Activated naive CD8-positive, alpha-beta T cell treated with anti-CD3 and anti-CD28 coated beads, Interleukin-2, amount 10 ng/mL, durations not matched to agents 7 days and 5 days (primary cell): ENCODE measurements at places on chromosomes 2 and 18. TPM values are rescaled to one million over a fixed set of nuclear protein-coding genes. Genes with fewer than 3 reads are reported as not detected.

Gene ELOA2
- total RNA-seq: not detected

Gene RAB17
- total RNA-seq: not detected

Gene DNER
- total RNA-seq: not detected

Gene ACMSD
- not detected for total RNA-seq

Gene VWA3B
- not detected for total RNA-seq

Gene SERPINB12
- total RNA-seq: not detected

Gene TRIM43
- not detected for total RNA-seq

Gene ANKRD30B
- not detected for total RNA-seq

Gene CPS1
- total RNA-seq: 1.1 TPM

Gene ZNF407
- total RNA-seq: 16.9 TPM

Gene SCN9A
- total RNA-seq: not detected

Gene CHRNA1
- not detected for total RNA-seq

DNA sequence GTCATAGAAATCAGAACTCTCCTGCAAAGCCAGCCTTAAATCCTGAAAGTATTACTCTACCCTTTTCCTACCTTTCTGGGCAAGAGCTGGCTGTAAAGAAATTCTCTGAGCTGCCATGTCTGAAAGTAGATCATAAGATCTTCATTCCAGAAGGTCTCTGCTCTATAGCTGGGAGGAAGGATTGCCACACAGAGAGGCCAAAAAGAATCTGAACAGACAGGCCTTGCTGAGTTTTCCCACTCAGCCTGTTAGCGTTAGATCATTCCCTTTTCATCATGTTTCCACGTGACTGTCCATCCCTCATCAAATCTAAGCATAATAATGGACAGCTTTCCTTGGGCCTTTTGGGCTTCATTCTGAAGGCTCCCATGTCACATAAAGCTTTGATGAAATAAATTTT lies 43.2 kb upstream of the FHL2 start:
- H3K4me1 ChIP-seq: no peaks in the 10 kb centered on the region
- H3K36me3 ChIP-seq: no peaks in the 10 kb centered on the region
- DNase-seq: no peak
- H3K27ac ChIP-seq: no peak overlapping the region

GRCh38 chr2:143754742-143755141 lies 625.5 kb downstream of the ARHGAP15 start:
- no peak for DNase-seq
- no peak overlapping the region for H3K4me3 ChIP-seq
- H3K4me1 ChIP-seq: no peaks in the 10 kb centered on the region
- peaks cover 13% of the 10 kb centered on the region for H3K36me3 ChIP-seq
- H3K27me3 ChIP-seq: no peaks in the 10 kb centered on the region
- no peak overlapping the region for H3K27ac ChIP-seq

GRCh38 chr2:10781746-10782145 lies 30.8 kb downstream of the PDIA6 start:
- peaks cover 16% of the 10 kb centered on the region for H3K36me3 ChIP-seq
- DNase-seq: no peak
- H3K27me3 ChIP-seq: no peaks in the 10 kb centered on the region
- no peaks in the 10 kb centered on the region for H3K4me1 ChIP-seq

DNA sequence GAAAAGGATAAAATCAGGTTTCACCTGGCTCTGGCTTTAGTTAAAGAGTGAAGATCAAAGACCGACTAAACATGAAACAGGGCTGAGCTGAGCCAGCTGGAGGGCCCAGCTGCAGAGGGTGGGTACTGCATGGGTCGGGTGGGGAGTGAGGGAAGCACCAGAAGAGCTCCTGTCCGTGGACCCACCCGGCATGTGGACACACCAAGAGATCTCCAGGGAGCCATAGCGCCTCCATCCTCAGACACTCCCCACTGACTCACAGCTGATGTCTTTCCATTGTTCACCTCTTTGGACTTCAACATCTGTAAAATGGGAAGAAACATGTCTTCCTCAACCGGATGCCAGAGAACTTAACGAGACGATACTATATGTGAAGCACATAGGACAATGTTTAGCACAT lies 178.3 kb upstream of the KLHL29 start:
- no peaks in the 10 kb centered on the region for H3K36me3 ChIP-seq
- no peaks in the 10 kb centered on the region for H3K27me3 ChIP-seq
- no peak for DNase-seq
- no peak overlapping the region for H3K4me3 ChIP-seq

DNA sequence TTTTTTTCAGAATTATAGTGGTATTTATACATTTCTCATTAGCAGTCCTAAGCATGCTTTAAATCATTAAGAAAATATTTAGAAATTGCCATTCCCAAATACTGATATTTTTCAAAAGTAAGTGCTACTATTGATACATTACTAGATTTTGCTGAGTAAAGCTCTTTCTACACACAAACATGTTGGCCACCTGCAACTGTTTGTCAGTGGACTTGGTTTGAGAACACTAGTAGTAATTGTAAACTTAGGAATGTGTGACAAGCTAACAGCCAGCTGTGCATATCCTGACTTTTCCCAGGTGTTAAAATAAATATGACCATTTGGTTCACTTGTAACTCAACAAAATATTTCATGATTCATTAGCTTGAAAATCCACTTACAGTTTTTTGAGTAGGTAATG lies 103.1 kb downstream of the MSTN start:
- no peak for DNase-seq
- no peak overlapping the region for H3K27ac ChIP-seq
- H3K36me3 ChIP-seq: no peaks in the 10 kb centered on the region
- H3K4me1 ChIP-seq: no peaks in the 10 kb centered on the region
- H3K4me3 ChIP-seq: no peak overlapping the region
- H3K27me3 ChIP-seq: peaks cover 7% of the 10 kb centered on the region

GRCh38 chr2:100230754-100231153 lies 88.4 kb upstream of the AFF3 start:
- H3K27me3 ChIP-seq: peaks cover 12% of the 10 kb centered on the region
- peaks cover 11% of the 10 kb centered on the region for H3K4me1 ChIP-seq
- no peak for DNase-seq
- H3K27ac ChIP-seq: no peak overlapping the region

DNA sequence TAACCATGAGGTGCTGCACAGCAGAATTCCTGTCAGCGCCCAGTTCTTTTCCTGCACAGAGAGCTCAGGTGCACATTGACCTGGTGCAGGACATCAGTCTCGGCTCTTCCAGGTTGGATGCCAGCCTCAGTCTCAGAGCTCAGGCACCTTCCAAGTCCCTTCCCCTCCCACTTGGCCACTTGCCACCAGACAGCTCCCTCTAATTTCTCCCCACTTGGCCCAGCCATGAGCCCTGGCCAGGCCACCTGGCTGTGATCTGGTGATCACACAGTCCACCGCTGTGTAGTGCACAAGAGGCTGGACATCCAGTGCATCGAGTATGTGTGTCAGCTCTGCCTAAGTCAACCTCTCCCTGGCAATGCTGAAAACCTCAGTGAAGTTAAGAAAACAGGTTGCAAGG lies 336.6 kb upstream of the MYT1L start:
- no peak for DNase-seq
- H3K4me3 ChIP-seq: no peak overlapping the region
- no peaks in the 10 kb centered on the region for H3K27me3 ChIP-seq
- H3K4me1 ChIP-seq: no peaks in the 10 kb centered on the region
- H3K27ac ChIP-seq: no peak overlapping the region

GRCh38 chr2:33238111-33238510 lies 238.3 kb upstream of the RASGRP3 start:
- H3K36me3 ChIP-seq: no peaks in the 10 kb centered on the region
- no peak overlapping the region for H3K27ac ChIP-seq
- H3K27me3 ChIP-seq: peaks cover 5% of the 10 kb centered on the region
- H3K4me1 ChIP-seq: no peaks in the 10 kb centered on the region

DNA sequence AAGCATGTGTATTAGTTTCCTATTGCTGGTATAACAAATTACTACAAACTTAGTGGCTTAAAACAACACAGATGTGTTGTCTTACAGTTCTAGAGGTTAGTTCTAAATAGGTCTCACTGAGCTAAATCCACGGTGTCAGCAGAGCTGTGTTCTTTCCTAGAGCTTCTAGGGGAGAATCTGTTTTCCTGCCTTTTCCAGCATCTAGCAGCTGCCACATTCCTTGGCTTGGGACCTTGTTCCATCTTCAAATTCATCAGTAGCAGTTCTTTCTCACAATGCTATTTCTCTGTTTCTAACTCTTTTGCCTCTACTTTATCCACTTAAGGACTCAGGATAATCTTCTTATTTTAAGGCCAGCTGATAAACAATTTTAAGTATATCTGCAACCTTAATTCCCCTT lies 32.2 kb upstream of the CREB1 start:
- H3K27ac ChIP-seq: no peak overlapping the region
- H3K36me3 ChIP-seq: no peaks in the 10 kb centered on the region
- peaks cover 30% of the 10 kb centered on the region for H3K4me1 ChIP-seq
- H3K4me3 ChIP-seq: no peak overlapping the region
